NCI-H1417 treated with DMSO at 0.1 percent for 48 hours (cell line): ENCODE measurements at places on chromosomes 6 and 20.

DNA sequence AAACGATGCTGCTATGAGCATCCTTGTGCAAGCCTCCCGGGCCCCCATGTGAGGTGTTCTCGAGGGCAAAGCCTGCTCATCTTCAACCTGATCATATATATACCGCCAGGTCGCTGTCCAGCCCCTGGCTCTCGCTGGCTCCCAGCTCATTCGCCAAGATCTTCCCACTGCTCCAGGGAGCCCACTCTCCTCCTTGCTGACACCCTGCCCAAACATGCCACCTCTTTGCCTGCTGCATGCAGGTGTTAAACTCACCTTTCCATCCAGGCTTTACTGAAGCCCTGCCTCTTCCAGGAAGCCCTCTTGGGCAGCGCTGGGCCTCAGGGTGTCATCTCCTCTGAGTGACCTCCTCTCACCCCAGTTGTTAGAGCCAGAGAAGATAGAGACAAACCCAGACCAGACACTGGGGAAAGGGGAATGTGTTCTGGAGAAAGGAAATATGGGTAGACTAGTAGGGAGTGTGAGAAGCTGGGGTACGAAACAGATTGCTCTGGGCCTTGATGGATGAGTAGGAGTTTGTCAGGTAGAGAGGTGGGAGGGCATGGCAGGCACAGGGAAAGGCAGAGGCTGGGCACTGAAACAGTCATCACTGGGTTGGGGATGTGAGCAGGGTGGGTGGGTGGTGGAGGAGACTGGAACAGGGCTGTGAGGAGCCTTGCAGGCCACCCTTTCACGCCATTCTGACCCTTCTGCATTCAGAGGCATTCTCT lies 1.2 kb upstream of the DLGAP4 start:
- DNase-seq: no peak

GRCh38 chr6:116074732-116075390 lies 14.2 kb upstream of the FRK start:
- no peak for DNase-seq

GRCh38 chr6:150894191-150894744 lies 28.8 kb downstream of the MTHFD1L start:
- no peak for DNase-seq

- DNase-seq: no peak
Observed at GRCh38 chr20:59599941-59600340, 4.4 kb upstream of the PHACTR3 start.

GRCh38 chr6:81756690-81757089 lies 4.2 kb upstream of the TENT5A start:
- DNase-seq: no peak

- no peak for DNase-seq
Observed at GRCh38 chr20:40651151-40651550, 37.9 kb downstream of the MAFB start.

GRCh38 chr6:48212501-48212900 lies 101.5 kb upstream of the PTCHD4 start:
- DNase-seq: no peak

- DNase-seq: no peak
Observed at GRCh38 chr20:48897305-48898010, 24.1 kb upstream of the ARFGEF2 start.
